ENCODE measurements at places on chromosomes 7 and 10.

- no peak for DNase-seq
These were observed 24.6 kb upstream of the MPP7 start for GRCh38 chr10:28327491-28327880.

GRCh38 chr10:102540023-102540422 is 36.3 kb downstream of the SUFU start:
- DNase-seq = no peak

- DNase-seq = no peak
These were observed 471 bp upstream of the TOMM7 start for GRCh38 chr7:22823142-22823497.

GRCh38 chr7:4074994-4075393 is 607.1 kb upstream of the FOXK1 start:
- DNase-seq = no peak

- DNase-seq = no peak
These were observed 33.3 kb upstream of the GARS1 start for GRCh38 chr7:30561389-30561788.

- DNase-seq = no peak
These were observed 294.3 kb downstream of the BBS9 start for GRCh38 chr7:33423646-33424020.

DNA sequence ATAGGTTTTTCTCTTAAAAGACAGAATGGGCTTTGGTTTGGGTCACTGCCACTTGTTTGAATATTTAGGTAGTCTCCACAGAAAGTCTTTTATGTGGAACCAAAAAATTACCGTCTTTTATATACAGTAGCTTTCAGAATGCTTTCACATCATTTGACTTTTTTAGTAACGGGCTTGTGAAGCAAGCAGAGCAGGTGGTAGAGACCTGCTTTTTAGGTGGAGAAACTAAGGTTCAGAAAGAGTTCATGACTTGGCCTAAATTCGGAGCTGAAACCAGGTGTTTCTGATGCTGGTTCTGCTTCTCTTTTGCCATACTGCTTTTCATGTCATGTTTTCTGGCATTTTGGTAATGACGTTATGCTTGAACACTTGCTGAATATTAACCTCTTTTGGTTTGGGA is 36.3 kb downstream of the GARS1 start:
- DNase-seq = no peak

GRCh38 chr10:115968236-115968635 is 304.8 kb downstream of the GFRA1 start:
- DNase-seq = no peak

DNA sequence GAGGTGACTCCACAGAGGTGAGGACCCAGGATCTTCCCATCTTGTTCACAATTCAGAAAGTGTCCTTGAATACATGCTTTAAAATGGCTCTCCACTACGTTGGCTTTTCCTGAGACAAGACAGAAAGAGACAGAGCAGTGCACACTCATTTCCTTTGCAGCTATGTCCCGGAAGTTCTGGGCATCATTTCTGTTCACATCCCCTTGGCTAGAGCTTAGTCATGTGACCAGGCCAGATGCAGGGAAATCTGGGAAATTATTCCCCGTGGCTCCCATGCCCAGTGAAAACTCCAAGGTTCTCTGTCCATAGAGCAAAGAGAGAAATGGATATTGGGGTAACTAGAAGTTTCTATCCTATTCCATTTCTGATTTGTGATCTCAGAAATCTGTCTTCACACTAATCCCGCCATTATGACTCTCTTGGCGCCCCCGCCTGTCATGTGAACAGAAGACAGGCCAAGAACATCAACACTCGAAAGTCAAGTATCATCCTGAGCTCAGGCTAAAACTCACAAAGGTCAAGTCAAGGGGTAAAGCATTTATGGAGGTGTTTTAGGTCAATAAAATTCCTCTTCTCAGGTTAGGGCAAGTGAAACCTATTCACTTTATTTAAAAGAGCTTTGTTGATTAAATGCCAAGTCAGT is 251.4 kb upstream of the HABP2 start:
- no peak for DNase-seq

- no peak for DNase-seq
These were observed 244.9 kb downstream of the C7orf25 start for GRCh38 chr7:42666994-42667393.

- DNase-seq = peak; percentile 57
These were observed 23.5 kb downstream of the BLVRA start for GRCh38 chr7:43781726-43782607.

DNA sequence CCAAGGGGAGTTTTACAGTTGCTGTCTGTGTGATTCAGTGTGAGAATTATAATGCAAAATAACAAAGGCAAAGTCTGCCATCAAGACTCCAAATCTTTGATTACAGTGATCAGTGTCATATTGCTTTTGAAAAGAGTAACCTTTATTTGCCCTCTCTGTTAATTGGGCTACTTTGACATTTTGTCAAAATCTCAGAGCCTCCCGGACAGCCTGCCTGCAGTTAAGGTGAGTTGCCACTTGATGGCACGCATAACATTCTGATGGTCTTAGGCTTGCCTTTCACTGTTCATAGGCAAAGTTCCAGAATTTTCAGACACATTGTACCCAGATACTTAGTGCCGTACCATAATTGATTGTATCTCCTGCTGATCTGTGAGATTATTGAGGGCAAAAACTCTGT is 253.5 kb downstream of the ABCA13 start:
- no peak for DNase-seq

- no peak for DNase-seq
These were observed 14.0 kb upstream of the NUB1 start for GRCh38 chr7:151327659-151328058.

DNA sequence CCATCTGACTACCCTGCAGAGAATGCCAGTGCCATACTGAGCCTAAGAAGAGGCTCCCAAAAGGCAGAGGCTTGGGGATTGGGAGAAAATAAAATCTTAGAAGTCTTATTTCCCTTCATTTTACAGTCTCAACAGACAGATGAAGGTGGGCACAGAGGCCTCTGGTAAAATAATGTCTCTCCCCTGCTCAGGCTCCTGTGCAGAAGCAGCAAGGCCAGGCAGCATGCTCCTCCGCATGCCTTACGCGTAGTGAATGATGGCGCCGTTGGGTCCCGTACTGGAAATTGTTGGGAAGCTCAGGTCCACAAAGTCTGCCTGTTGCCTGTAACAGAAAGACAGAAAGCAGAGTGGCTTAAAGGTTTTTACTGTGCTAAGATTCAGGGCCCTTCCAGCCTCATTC is 45.8 kb downstream of the XPNPEP1 start:
- DNase-seq = no peak

GRCh38 chr7:137846827-137847567 is at the start of gene DGKI:
Gene DGKI (minus strand): TSS chr7:137846974.
- DNase-seq = no peak

GRCh38 chr10:48744587-48744986 is 59.9 kb downstream of the WDFY4 start:
- no peak for DNase-seq

DNA sequence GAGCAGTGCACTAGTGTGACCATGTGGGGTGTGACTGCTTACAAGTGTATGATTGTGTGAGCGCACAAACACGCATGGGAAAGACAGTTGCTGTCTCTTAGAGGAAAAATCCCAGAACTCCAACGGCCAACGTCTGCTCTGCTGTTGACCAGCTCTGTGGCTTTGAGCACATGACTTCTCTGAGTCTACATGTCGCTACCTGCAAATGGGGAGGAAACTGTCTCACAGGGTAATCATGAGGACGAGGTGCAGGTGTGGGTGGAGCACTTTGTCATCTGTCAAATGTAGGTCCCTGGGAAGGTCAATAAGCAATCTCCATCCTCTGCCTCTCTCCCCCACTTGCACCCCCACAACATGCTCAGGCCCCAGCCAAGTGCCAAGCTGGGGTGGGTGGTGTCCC is 31.2 kb upstream of the TLX1 start:
- no peak for DNase-seq

DNA sequence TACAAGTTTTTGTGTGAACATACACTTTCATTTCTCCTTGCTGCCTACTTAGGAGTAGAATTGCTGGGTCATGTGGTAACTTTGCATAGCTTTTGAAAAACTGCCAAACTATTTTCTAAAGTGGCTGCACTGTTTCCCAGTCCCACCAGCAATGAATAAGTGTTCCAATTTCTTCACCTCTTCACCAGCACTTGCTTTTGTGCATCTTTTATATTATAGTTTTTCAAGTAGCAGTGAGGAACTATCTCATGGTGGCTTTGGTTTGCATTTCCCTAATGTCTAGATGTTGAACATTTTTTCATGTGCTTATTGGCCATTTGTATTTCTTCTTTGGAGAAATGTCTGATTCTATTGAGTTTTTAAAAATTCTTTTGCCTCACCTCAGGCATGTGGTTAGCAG is 229.9 kb upstream of the TCF7L2 start:
- no peak for DNase-seq

DNA sequence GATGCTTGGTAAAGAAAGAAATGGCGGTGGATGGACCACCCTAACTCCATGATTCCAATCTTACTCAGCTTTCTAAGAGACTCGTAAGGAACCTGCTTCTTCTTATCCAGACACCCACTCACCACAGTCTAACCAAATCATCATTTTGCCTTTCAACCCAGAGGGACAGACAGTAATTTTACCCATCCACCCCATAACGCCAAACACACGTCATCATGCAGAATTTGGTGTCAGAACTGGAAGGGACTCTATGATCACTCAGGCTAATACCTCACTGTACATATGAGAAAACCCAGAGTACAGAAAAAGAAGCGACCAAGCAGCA is 388 bp downstream of the ECD start:
- no peak for DNase-seq

DNA sequence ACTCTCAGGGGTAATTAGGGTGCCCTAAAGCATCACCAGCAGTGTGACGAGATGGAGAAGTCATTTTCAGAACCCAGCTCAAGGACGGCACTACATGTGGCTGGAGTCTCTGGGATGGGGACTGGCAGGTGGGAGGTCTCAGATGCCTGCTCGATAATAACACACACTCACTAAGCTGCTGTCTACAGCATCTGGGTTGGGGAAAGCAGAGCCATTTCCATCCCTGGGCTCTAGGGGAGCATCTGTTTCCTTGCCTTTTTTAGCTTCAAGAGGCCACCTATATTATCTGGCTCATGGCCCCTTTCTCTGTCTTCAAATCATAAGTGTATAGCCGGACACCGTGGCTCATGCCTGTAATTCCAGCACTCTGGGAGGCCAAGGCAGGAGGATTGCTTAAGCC is 79.6 kb downstream of the SH3PXD2A start:
- no peak for DNase-seq

DNA sequence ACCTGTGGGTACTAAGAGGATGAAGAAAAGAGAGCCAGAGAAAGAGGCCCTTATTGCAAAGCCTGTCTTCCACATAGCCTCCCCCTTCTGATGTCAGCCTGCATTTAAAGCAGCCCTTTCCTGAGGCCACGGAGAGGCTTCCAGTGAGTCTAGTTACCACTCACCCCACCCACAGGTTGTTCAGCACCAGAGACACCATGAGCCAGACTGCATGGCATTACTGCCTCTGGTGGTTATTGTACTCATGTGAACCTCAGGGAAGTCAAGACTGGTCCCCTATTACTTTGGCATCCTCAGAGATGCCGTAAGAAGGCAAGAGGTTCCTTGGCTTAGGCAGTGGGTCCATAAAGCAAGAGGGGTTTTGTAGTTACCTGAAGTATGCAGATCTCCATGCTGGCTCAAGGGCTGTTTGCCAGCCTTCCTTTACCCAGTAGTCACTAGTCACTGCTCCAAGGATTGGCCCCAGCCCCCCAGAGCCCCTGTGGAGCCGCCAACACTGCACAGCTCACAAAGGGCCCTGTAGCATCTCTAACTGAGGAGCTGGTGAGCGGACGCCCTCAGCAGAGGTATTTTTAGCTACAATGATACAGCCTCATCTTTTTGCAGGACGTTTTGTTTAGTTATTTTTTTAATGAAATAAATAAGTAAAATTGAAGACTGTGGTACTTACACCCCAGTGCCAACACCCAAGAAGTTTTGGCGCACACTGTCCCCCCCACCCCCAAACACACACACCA is 20.7 kb downstream of the LRRC4 start:
- no peak for DNase-seq
